ENCODE measurements at places on chromosomes 12 and 14.

- DNase-seq, result no peak
Observed at GRCh38 chr12:75478116-75478794, 2.3 kb upstream of the GLIPR1 start.

- no peak for DNase-seq
Observed at GRCh38 chr12:28343713-28344112, 153.5 kb downstream of the CCDC91 start.

GRCh38 chr14:72947366-72948160 lies 21.3 kb downstream of the DCAF4 start:
- no peak for DNase-seq

DNA sequence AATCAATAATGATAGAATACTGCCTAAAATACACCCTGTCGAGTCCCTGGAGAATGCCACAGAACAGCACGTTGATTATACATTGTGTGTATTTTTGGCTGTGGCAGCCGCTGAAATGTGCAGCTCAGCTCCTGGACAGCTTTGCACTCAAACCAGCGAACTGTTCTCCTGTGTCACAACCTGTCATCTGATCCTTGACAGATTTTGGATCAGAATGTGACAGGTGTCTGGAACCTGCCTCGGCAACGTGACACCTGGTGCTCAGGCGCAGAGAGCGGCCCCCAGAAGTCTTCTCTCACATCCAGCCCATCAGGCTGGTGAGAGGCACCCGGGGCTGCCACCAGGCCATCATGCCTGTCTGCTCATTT lies 19.3 kb downstream of the MVK start:
- no peak for DNase-seq

DNA sequence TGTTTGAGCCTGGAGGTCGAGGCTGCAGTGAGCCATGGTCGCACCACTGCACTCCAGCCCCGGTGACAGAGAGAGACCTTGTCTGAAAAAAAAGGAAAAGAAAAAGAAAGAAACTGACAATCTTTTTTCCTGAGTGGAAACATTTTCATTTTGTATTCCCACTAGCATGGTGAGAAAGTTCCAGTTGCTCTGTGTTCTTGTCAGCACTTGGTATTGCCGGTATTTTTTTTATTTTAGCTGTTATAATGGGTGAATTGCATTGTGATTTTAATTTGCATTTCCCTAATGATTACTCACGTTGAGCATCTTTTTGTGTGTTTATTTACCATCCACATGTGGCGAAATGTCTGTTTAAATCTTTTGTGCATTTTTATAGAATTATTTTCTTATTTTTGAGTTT lies 25.6 kb downstream of the GLT8D2 start:
- DNase-seq, result no peak

- no peak for DNase-seq
Observed at GRCh38 chr12:27969624-27970400, 2.7 kb downstream of the PTHLH start.

DNA sequence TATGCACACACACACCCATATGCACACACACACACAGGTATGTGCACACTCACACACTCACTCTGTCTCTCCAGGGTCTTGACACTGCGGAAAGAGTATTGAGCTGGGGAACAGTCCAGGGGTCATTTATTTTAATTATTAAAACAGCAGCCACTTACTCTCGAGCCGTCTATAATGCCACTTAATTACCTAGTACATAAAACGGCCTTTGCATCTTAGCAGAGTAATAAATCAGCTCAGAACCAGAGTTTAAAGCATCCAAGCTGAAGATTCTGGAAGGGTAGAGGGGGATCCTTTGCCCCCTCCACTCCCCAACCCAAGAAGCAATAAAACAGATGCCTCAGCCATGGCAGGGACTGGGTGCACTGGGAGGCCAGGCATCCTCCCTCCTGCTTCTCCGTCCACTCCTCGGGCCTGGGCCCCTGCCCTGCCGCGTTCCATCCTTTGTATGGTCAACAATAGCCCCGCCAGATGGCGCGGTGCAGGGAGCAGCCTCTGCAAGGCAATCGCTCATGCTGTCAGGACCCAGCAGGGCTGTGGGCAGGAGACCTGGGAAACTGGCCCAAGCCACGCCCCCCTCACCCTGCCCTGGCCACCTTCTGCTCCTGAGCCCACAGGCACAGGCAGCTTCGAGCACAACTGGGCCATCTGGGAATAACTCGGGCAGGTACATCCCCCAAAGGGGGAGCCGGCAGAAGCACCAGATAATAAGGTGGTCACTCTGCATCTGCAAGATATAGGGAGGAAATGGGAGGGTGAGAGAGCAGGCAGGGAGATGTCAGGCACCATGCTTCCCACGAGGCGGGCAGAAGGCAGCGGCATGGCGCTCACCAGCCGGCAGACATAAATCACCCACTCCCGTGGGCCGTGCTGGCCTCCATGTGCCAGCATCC lies 40.9 kb downstream of the CCDC85C start:
- peak; percentile 93 for DNase-seq

GRCh38 chr14:68135566-68135965 lies 316.0 kb downstream of the RAD51B start:
- no peak for DNase-seq

- peak; percentile 65 for DNase-seq
Observed at GRCh38 chr12:55720894-55721444, 776 bp downstream of the RDH5 start.

- no peak for DNase-seq
Observed at GRCh38 chr14:54698966-54699530, 132.1 kb downstream of the SAMD4A start.

- DNase-seq, result no peak
Observed at GRCh38 chr12:124395986-124396385, 101.1 kb downstream of the RFLNA start.

DNA sequence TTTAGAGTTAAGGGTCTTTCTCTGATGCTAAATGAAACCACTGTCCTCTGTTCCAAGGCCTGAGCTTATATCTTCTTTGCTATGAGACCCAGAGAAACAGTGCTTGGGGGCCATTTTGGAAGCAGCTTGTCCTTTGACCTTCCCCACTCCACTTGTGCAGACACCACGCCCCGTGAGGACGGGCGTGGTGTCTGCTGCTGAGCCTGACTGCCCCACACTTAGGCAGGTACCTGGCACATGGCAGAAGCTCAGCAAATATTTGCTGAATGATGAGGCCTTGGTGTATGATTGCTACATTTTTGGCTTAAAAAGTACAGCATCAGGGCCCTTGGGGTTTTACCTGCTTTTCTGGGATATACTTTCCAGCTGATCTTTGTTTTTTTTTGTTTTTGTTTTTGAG lies 69.9 kb downstream of the RASSF3 start:
- DNase-seq, result no peak

- no peak for DNase-seq
Observed at GRCh38 chr12:95484524-95484923, 10.6 kb downstream of the METAP2 start.

DNA sequence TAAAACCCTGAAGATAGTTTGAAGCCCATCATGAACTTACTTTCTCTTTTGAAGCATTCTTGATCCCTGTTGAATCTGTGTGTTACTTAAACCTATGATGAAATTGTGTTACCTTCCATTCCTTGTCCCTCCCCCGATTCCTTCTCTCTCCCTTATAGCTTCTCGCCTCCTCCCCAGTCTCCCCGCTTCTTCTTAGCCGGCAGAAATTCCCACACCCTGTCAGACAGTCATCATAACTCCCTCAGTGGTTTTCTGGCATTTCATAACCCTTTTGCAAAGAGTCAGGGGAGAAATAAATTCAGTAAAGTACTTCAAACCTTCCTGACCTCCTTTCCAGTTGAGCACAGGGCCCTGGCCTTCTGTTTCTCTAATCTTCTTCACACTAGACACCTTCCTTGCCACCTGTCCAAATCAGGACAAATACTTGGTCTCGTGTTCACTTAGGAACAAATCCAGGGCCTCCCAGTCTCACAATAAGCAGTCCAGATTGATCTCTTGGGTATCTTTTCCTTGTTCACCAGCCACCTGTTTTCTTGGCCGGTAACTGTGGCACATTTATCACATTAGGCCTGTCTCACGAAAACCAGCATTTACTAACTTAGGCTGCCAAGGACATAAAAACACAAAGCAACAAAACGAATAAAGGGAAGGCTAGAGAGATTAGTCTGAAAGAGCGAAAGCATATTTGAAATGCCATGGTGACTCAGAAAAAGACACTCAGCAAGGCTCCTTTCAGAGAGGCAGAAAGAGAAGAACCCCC lies 355.9 kb downstream of the TMTC2 start:
- DNase-seq, result no peak

- DNase-seq, result peak; percentile 75
Observed at GRCh38 chr12:118061873-118062843, 1.2 kb upstream of the WSB2 start.

GRCh38 chr12:8554451-8555195 lies 13.9 kb upstream of the CLEC4E start:
- no peak for DNase-seq

- no peak for DNase-seq
Observed at GRCh38 chr14:103528146-103528586, 830 bp upstream of the TRMT61A start.

DNA sequence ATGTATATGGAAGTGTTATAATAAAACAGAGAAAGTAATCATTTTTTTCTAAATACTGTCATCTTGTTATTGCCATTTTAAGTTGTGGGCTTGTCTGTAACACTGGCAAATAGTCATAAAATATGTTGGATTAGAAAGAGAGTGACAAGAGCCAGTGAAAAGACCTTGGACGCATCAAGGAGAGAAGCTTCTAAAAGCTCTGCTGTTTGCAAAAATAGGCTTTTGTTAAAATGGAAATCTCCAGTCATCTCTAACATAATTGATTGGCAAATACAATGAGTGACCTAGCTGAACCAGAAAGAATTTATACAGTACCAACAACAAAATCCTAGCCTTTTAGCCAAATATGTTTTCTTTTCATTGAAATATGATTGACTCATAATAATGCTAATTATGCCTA lies 245.8 kb upstream of the RMST start:
- DNase-seq, result no peak

DNA sequence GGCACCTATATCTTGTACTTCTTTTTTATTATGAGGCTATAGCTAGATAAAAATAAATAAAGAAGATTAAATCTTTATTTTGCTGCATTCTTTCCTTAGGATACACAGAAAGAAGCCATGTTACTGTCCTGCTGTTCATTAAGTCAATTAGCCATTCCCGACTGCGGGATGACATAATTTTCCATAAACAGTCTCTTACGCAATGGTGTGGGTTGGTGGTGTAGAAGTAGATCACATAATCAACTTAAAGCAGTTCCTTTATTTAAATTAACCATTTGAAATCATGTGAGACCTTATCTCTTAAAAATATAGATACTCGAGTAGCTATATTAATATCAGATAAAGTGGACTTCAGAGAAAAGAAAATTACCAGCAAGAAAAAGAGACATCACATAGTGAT lies 40.2 kb downstream of the TAOK3 start:
- no peak for DNase-seq

DNA sequence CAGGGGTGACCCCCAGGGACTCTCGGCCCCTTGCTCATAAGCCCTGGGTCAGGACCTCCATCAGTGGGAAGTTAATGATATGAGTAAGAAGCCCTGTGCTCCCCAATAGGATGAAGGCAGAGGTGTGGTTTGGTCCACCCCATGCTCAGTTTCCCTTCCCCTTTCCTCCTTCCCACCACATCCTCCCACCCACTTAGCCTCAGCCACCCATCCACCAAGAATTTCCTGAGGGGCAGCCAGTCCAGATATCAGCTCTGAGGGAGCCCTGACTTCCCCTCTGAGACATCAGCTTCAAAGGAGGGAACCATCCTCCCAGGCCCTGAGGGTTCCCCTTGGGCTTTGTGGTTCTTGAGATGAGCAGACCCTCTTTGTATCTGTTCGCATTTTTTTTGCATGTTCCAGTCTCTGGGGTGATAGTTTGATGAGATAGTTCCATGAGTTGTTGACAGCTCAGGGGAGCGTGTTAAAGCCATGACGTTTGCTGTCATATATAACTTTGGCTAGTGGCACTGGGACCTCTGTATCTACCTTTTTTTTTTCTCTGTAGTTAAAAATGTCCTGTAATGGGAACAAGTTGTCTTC lies 71.2 kb downstream of the LGMN start:
- DNase-seq, result no peak

- DNase-seq, result no peak
Observed at GRCh38 chr12:106987846-106988245, 900 bp upstream of the MTERF2 start.

DNA sequence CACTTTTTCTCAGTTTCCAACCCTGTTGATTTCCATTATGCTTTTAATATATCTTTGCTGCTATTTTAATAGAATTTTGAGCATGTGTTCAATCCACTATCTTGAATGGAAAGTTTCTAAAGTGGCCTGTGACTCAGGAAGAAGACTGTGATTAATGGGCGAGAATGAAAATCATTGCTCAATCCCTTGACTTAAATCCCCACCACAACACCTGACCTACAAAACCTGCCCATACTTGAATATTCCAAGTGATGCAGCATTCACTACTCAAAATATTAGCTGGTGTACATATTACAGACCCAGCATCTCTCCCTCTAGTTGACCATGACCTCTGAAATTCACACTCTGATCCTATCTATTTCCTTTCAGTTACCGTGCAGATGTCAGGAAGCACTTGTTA lies 1.3 kb upstream of the OAS3 start:
- DNase-seq, result no peak

DNA sequence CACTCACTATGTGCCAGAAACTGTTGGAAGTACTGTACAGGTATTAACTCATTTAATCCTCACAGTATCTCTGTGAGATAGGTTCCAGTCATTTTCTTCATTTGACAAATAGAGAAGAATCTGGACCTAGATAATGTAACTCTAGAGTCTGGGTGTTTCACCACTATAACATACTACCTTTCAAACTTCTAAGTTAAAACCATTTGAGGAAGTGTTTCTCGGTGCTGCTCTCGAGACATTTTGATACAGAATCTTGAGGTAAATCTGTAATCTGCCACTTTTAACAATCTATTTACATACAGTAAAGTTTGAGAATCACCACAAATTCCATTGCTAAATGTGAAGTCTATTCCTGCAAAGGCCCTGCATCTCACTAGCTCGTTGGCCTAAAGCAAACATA lies 8.8 kb downstream of the OLR1 start:
- DNase-seq, result no peak

DNA sequence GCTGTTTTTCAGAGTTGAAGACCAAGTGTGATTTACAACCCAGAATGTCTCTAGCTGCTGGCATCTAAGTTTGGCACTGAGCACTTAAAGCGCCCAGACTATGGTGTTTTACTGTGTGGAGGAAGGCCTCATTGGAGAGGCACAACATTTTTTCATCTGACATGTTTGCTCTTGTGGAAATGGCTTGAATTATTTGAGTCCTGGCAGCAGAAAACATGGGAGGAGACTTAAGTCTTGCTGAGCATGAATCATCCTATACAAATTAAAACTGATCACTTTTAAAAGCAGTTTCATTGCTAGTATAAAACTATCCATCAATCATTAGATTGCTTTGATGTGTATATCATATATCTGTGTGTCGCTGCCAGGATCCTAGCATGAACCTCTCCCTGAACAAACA lies 85.9 kb upstream of the REP15 start:
- DNase-seq, result no peak

GRCh38 chr14:75279763-75280290 lies 1.2 kb downstream of the FOS start:
- DNase-seq, result no peak

DNA sequence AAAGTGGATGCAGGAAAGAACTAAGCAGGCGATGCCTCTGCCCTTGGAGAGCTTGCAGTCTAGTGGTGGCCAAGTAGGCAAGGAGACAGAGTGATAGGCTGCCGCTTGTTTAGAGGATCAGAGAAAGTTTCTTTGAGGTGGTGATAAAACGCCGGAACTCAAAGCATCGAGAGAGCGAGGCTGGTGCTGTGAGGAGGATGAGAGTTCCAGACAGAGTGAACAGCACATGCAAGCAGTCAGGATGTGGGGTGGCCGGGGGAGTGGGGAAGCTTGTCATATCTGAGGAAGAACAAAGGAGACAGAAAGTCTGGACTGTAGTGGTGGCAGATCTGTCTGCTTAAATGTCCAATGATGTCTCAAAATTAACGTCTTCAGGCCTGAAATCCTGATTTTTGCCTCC lies 319.7 kb downstream of the SNAPC1 start:
- no peak for DNase-seq

Measured in ecto neural progenitor cell (in vitro differentiated cells).